Prostate gland (tissue), 2 donors: ENCODE measurements at places on chromosomes 2 and 18. TPM values are rescaled to one million over a fixed set of nuclear protein-coding genes. Genes with fewer than 3 reads are reported as not detected.

Gene DPP4
- total RNA-seq, result 36.8 TPM

Gene KCNJ3
- 8.8 TPM for total RNA-seq

Gene ROCK1
- total RNA-seq, result 32.2 TPM

Gene CHPF
- total RNA-seq, result 819 TPM

Gene CENPA
- total RNA-seq, result 0.68 TPM

Gene SPP2
- not detected for total RNA-seq

Gene SIGLEC15
- total RNA-seq, result not detected

DNA sequence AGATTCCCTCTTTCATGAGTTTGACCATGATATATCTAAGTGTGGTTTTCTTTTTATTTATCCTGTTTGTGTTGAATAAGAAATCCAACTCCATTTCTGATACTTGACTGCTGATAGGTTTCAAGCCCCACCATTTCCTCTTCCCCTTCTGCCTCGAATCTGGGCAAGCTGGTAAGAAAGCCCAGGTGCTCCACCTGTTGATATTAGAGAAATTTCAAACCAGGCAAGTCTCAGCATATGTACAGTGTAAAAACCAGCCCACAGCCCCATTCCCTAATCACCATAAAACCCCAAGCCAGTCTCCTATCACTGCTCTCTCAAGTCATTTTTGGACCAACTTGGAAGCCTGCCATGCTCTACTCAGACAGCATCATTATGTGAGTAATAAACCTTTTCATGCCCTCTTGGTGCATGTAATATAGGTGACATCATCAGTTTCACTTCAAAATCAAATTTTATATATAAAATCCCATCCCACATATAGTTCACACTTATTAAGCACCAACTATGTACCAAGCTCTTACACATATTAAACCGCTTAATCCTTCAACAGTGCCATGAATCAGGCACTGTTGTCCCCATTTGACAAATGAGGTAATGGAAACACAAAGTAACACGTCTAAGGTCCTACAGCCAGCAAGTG lies 46.6 kb downstream of the SMAD2 start:
- no peak overlapping the region for H3K4me3 ChIP-seq
- no peaks in the 10 kb centered on the region for H3K4me1 ChIP-seq
- no peaks in the 10 kb centered on the region for H3K27me3 ChIP-seq
- no peaks in the 10 kb centered on the region for H3K36me3 ChIP-seq
- H3K27ac ChIP-seq, result no peak overlapping the region
- DNase-seq, result no peak

DNA sequence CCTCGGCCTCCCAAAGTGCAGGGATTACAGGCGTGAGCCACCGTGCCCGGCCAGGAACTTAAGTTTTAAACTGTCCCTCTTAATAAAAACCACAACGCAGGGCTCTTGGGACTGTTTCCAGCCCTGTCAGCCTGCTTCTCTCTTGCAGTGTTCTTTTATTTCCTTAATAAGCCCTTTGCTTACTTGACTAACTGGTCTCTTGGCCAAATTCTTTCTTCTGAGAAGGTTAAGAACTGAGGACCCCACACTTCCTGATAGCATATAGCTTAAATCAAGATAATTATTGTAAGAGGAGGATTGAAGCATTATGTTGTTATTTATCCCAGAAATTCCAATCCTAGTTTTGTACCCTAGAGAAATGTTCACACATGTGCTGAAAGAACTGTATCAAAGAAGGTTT lies 128.2 kb upstream of the UXS1 start:
- H3K27me3 ChIP-seq, result no peaks in the 10 kb centered on the region
- no peak overlapping the region for H3K27ac ChIP-seq
- DNase-seq, result no peak
- no peak overlapping the region for H3K4me3 ChIP-seq
- H3K36me3 ChIP-seq, result no peaks in the 10 kb centered on the region
- H3K4me1 ChIP-seq, result peaks cover 4% of the 10 kb centered on the region

GRCh38 chr2:67346718-67347407 lies 50.3 kb upstream of the ETAA1 start:
- no peak overlapping the region for H3K4me3 ChIP-seq
- no peak for DNase-seq

DNA sequence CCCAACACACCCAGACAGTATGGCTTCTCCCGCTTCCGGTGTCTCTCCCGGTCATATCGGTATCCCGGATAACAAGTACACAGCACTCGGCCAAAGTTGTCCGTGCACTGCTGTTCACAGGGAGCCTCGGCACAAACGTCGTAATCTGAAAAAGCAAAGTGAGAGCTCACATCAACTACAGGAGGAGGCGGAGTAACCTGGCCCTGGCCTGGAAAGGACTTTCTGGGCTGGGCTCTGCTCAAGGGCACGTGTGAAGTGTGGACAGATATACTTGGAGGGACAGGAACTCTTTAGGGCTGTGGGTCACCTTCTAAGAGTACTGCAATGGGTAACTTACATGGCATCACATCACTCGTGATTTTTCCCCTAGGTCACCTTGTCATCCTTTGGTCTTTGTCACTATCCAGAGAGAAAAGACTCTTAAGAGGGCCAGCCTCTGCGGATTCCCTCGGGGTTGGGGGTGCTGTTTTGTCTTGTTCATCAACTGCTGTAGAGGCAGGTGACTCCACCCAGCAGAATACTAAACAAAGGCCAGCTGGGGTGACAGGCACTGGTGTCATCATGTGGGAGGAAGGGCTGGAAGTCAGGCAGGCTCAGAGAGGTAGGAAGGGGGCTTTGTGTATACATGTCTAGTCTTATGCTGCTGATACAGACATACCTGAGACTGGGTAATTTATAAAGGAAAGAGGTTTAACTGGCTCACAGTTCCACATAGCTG lies 110.6 kb upstream of the LMAN1 start:
- no peak overlapping the region for H3K27ac ChIP-seq
- DNase-seq, result no peak
- no peak overlapping the region for H3K4me3 ChIP-seq
- no peaks in the 10 kb centered on the region for H3K36me3 ChIP-seq
- no peaks in the 10 kb centered on the region for H3K4me1 ChIP-seq
- no peaks in the 10 kb centered on the region for H3K27me3 ChIP-seq

DNA sequence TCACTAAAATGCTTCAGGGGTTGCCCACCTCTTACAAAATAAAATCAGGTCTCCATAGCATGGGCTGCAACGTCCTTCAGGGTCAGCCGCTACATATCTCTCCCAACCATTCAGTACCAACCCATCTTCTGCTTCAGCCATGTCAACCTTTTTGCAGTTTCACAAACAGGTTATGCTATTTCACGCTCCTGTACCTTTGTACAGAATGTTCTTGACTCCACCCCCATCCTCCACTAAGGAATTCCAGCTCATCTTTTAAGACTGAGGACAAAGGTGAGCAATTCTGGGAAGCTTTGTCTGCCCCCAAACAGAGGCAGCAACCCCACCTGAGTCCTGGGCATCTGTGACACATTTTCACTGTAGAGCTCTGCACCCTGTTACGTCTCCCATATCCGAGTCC lies 8.8 kb upstream of the EVA1A start:
- H3K27me3 ChIP-seq, result no peaks in the 10 kb centered on the region
- H3K4me1 ChIP-seq, result no peaks in the 10 kb centered on the region
- DNase-seq, result no peak
- H3K4me3 ChIP-seq, result no peak overlapping the region
- H3K27ac ChIP-seq, result no peak overlapping the region

DNA sequence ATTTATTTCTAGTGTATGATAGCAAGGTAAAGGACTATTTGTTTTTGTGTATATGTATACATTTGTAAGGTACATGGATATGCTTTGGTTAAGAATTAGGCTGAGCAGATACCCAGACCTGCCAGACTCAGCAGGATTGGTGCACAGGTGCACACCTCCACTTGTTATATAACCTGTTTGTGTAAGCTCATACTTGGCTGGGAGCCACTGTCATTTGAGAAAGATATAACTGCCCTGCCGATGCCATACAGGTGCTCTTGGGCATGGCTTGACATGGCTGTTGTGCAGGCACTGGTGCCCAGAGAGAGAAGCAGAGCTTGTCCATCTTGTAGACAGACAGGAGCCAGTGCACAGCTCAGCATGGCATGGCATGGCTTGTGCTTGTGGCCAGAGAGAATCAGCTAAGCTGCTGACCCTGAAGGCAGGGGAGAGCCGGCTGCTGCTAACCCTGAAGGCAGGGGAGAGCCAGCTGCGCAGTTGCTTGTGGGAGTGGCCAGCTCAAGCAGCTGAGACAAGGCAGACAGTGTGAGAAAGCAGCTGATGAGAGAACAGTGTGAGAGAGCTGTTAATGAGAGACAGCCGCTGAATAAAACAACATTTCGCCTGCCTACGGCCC lies 136.5 kb downstream of the RNF144A start:
- H3K27ac ChIP-seq, result no peak overlapping the region
- H3K4me1 ChIP-seq, result no peaks in the 10 kb centered on the region
- no peak for DNase-seq
- no peaks in the 10 kb centered on the region for H3K27me3 ChIP-seq

DNA sequence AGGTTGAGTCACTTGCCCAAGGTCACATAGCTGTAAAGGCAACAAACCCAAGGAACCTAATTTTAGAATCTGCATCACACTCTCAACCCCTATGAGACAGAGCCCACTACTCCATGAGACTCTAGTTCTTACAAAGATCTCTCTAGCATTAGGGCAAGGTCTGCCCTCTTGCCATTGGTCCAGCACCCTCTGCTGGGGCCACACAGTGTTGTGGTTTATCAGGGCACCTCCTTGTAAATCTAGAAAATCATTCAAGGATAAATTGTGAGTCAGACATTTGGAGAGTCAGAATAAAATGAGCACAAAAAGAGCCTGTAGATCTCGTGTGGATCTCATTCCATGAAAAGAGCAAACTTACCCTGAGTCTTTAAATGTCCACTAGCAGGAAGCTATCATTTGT lies 91.2 kb downstream of the SLC8A1 start:
- H3K27me3 ChIP-seq, result no peaks in the 10 kb centered on the region
- no peaks in the 10 kb centered on the region for H3K4me1 ChIP-seq
- no peak overlapping the region for H3K27ac ChIP-seq
- H3K36me3 ChIP-seq, result no peaks in the 10 kb centered on the region
- no peak overlapping the region for H3K4me3 ChIP-seq

DNA sequence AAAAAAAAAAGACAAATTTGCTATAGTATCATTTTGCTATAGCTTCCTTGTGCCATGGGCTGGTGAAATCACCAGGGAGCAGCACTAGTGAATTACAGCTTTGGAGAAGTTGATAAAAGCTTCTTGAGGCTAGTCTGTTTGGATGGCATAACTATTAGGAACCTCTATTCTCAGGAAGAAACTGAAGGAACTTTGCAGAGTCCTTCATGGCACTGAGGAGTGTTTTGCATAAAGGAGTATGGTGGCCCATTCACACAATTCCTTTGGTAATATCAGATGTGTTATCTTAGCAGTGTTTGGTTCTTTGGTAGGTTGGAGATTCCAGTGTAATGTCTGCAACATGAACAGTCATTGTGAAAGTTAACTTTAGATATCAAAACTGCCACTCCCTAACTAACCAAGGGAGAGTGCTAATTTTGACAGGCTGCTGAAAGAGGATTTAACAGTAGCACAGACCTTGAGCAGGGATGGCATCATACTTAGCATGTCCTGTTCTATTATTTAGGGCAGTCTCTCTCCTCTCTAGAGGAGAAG lies 76.6 kb upstream of the ZFP36L2 start:
- H3K27ac ChIP-seq, result no peak overlapping the region
- peaks cover 17% of the 10 kb centered on the region for H3K4me1 ChIP-seq
- DNase-seq, result no peak

- no peaks in the 10 kb centered on the region for H3K4me1 ChIP-seq
- H3K27me3 ChIP-seq, result no peaks in the 10 kb centered on the region
- no peak overlapping the region for H3K4me3 ChIP-seq
- no peak for DNase-seq
Observed at GRCh38 chr18:75823471-75823870, 396.0 kb upstream of the SMIM21 start.

DNA sequence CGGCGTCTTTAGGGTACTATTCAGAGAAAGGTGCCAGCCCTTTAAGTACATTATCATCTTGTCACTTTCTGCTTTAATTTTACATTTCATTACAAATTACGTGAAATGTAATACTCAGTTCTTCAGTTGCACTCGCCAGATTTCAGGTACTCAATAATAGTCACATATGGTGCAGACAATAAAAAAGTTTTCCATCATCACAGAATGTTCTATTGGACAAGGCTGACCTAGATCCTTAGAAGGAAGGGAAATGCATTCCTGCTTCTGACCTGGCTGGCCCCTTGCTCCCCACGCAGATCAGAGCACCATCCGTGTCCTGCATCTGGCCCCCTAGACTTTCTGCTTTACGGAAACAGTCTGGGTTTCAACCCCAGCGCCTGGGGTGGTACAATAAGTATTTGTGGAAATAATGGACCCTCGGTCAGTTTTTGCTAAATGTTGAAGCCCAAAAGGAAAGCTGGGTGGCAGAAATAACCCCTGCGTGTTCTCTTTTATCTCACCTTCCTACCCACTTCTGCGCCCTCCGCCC lies 681 bp upstream of the C2orf72 start:
- no peaks in the 10 kb centered on the region for H3K36me3 ChIP-seq
- no peak overlapping the region for H3K27ac ChIP-seq
- no peak for DNase-seq
- no peaks in the 10 kb centered on the region for H3K4me1 ChIP-seq
- no peak overlapping the region for H3K4me3 ChIP-seq
- H3K27me3 ChIP-seq, result no peaks in the 10 kb centered on the region

DNA sequence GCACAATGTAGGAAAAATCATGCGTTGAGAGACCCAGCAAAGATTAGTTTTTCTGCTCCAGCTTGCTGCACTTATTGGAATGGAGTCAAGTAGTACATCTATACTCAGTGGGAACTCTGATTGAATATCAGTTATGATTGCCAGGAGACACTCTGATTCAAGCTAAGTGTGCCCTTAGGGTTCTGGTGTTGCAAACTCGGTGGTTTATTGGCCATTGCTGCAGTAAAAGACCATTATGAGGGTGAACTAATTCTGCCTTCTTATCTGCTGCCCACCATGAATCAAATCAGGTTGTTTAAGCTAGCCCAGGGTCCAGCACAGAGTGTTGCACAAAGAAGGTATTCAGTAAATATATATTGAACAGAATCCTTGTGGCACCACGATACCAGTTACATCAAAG lies 74.8 kb upstream of the GLS start:
- H3K27me3 ChIP-seq, result no peaks in the 10 kb centered on the region
- H3K4me3 ChIP-seq, result no peak overlapping the region
- DNase-seq, result no peak
- no peak overlapping the region for H3K27ac ChIP-seq
- no peaks in the 10 kb centered on the region for H3K4me1 ChIP-seq
- no peaks in the 10 kb centered on the region for H3K36me3 ChIP-seq

DNA sequence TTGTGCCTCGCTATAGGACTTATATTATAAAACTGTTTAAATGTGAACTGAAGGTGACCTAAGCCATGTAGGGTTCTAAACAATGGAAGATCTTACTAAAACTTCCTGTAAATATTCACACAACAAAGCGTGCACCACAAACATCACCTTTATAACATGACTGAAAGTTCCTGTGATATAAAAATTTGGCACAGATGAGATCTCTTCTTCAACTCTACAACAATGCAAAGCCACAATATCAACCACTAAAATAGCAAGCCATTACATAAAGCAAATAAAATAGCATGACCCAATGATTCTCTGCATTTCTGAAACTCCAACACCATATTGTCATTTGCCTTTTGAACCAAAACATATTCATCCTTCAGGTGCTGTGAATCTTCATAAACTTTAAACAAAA lies 3.5 kb downstream of the YES1 start:
- DNase-seq, result no peak
- no peaks in the 10 kb centered on the region for H3K27me3 ChIP-seq
- H3K36me3 ChIP-seq, result no peaks in the 10 kb centered on the region
